Common myeloid progenitor, CD34-positive (primary cell): ENCODE measurements at places on chromosomes 1 and 21.

DNA sequence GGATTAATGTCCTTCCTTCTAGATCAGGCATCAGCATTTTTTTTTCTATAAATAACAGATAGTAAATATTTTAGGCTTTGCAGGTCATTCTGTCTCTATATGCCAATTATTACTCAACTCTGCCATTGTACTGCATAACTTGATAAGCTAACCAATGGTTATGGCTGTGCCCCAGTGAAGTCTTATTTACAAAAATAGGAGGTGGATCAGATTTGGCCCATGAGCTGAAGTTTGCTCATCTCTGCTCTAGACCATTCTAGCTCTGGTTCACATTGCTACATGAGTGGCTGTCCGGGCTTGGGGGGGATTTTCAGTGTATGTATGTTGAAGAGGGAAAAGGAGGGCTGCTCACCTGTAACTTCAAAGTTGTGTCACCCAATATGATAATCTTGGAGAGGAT lies 10.1 kb downstream of the RAB7B start:
- DNase-seq, result no peak

- no peak for DNase-seq
Measured at GRCh38 chr1:154181944-154182343, 10.0 kb downstream of the TPM3 start.

- peak; percentile 30 for DNase-seq
Measured at GRCh38 chr1:18820791-18821641, 38.4 kb downstream of the TAS1R2 start.

DNA sequence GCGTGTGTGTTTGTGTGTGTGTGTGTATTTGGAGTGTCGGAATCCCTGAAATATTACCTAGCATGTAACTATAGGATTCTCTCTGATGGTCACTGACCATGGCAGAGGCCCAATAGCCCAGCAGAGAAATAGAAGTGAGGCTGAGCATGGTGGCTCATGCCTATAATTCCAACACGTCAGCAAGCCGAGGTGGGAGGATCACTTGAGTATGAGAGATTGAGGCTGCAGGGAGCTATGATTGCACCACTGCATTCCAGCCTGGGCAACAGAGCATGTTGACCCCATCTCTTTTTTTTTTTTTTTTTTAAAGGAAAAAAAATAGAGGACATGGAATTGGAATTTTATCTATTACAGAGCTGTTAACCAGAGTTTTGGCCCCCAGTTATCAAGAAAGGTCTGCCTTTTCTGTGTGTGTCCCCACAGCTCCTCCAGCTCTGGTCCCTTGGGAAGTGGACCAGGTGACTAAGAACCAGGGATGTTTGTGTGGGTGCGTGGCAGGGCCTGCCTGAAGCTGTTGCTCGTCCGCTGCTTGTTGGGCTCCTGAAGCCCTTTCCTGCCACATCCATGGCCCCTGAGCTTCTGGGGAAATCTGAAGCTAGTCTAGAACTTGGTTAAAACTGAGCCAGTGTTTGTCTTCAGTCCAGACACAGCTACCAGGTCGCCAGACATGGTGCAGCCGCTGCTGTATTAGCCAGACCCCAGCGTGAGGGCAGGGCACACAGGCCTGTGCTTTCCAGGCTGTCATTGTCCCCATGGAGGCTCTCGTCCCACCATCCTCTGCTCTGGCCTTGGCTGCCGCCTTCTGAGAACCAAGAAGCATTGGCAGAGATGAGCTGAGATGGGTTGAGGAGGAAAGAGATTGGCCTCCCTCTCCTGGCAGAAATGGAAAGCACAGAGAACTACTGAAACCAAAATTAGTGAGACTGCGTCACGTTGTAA lies 25.5 kb downstream of the CAPN9 start:
- DNase-seq, result peak; percentile 36

- DNase-seq, result no peak
Measured at GRCh38 chr1:15288173-15288926, 41.3 kb downstream of the FHAD1 start.

GRCh38 chr1:1429671-1430073 lies 5.8 kb upstream of the VWA1 start:
- no peak for DNase-seq

- peak; percentile 77 for DNase-seq
Measured at GRCh38 chr1:206102292-206102936, 14.8 kb downstream of the AVPR1B start.

DNA sequence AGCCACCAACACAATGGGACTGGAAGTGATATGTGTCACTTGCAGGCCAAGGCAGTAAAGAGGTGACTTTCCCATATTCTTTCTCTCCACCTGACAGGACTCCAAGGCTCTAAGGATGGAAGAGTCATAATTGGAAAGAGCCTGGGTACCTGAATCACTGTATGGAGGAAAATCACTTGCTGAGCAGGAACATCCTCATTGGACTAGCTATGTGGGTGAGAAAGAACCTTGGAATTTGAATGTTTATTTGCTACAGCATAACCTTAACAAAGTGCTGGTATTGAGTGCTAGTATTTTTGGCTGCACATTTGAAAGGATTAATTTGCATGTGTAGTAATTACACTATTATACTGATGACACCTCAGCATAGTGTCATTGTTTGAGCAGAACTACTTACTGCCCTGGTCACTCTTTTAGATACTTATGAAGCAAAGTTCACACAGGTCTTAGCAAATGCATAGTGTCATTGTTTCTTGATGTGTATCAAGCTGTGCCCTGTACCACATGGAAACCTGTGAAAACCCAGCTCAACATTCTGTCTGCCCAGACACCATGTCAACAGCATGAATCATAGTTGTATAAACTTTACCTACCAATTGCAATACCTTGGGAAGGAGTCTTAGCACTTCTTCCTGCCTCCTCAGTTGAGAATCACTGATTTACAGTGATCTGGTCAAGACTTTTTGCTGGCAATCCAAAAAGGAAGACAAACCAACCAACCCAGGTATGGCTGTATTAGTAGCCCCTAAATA lies 5.1 kb upstream of the S100A10 start:
- DNase-seq, result no peak

DNA sequence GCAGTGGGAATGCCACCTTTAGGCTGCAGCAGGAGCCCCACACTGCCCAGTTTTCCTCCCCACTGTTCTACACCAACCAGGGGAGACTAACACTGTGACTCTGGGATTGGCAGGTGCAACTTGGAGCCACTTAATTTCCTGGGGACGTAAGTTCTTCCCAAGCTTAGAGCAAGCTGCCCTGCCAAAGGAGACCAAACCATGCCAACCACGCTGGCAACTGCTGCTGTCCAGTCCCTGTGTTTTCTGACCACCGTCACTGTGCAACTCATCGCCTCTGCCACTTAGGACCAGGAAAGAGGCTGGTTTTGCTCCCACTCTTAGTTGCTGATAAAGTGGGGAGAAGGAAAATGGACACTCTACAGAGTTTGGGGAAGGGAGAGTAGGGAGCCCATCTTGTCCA lies 50.5 kb downstream of the VANGL1 start:
- no peak for DNase-seq

- DNase-seq, result peak; percentile 40
Measured at GRCh38 chr1:7705048-7705907, 65.8 kb upstream of the VAMP3 start.

- DNase-seq, result no peak
Measured at GRCh38 chr1:54517496-54517895, 30.5 kb upstream of the ACOT11 start.

GRCh38 chr1:63051886-63052285 lies 268.0 kb downstream of the ATG4C start:
- DNase-seq, result no peak

DNA sequence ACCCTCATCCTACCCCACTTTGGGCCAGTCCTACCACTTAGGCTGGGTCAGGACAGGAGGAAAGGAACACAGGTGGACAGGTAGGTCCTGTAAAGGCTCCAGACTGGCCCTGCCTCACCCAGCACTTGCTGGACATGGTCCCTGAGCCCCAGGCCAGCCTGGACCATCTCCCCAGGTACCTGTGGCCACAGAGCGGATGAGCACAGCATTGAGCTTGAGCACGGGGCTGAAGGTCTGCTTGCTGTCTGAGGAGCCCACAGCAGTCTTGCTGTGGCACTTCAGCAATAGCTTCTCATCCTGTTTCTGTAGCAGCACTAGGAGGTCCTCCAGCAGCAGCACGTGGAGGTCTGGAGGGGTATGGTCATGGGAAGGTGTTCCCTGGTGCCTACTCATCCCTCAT lies 23.3 kb downstream of the LRRC71 start:
- no peak for DNase-seq
